ENCODE measurements at places on chromosomes 5 and 9. TPM values are rescaled to one million over a fixed set of nuclear protein-coding genes. Genes with fewer than 3 reads are reported as not detected.

The QRFP gene
- total RNA-seq, result not detected

The AKNA gene
- total RNA-seq, result 4.3 TPM

The ORM2 gene
- total RNA-seq, result not detected

The DTWD2 gene
- 0.52 TPM for total RNA-seq

The SAP30L gene
- 21.1 TPM for total RNA-seq

The SMIM33 gene
- total RNA-seq, result not detected

The CENPH gene
- total RNA-seq, result 2.1 TPM

The TPD52L3 gene
- total RNA-seq, result not detected

The ADAMTS13 gene
- 3.3 TPM for total RNA-seq

The SPATA9 gene
- 0.47 TPM for total RNA-seq

The NUTM2G gene
- not detected for total RNA-seq

The C5orf58 gene
- not detected for total RNA-seq

The HRCT1 gene
- total RNA-seq, result 0.16 TPM

The BBLN gene
- 21.6 TPM for total RNA-seq

The BTNL3 gene
- not detected for total RNA-seq

The GFPT2 gene
- total RNA-seq, result 63.4 TPM

The MED10 gene
- 10.4 TPM for total RNA-seq

The FRRS1L gene
- total RNA-seq, result 0.16 TPM

The RBM27 gene
- 16.5 TPM for total RNA-seq

The PRUNE2 gene
- total RNA-seq, result 11.3 TPM

The NFIB gene
- total RNA-seq, result 10.7 TPM

The PCDHGB6 gene
- total RNA-seq, result 3.7 TPM

The TNFSF15 gene
- total RNA-seq, result 0.09 TPM

The GGTA1 gene
- total RNA-seq, result under 0.01 TPM

The PCDH1 gene
- total RNA-seq, result under 0.01 TPM

The SV2C gene
- total RNA-seq, result not detected

The THG1L gene
- 56.4 TPM for total RNA-seq

The TOR1A gene
- total RNA-seq, result 17.7 TPM

The C5orf52 gene
- total RNA-seq, result not detected

The TLR4 gene
- total RNA-seq, result 2.2 TPM

The SPINK7 gene
- not detected for total RNA-seq

The IFNW1 gene
- not detected for total RNA-seq

The IFNK gene
- total RNA-seq, result not detected

The HDHD3 gene
- 7.2 TPM for total RNA-seq

The PCDHB11 gene
- total RNA-seq, result 0.69 TPM

The SLC25A2 gene
- total RNA-seq, result not detected

The FOXD4L5 gene
- total RNA-seq, result 0.09 TPM

The PITX1 gene
- 4.1 TPM for total RNA-seq

The MYORG gene
- 0.63 TPM for total RNA-seq

The GFI1B gene
- total RNA-seq, result not detected

The NR2F1-AS1 gene
- 35.8 TPM for total RNA-seq

The MTREX gene
- 86.4 TPM for total RNA-seq

The TSSK1B gene
- 0.16 TPM for total RNA-seq

All from bronchial smooth muscle cell (primary cell).